Calu3 (cell line): ENCODE measurements at places on chromosomes 16 and 17. TPM values are rescaled to one million over a fixed set of nuclear protein-coding genes. Genes with fewer than 3 reads are reported as not detected.

DNA sequence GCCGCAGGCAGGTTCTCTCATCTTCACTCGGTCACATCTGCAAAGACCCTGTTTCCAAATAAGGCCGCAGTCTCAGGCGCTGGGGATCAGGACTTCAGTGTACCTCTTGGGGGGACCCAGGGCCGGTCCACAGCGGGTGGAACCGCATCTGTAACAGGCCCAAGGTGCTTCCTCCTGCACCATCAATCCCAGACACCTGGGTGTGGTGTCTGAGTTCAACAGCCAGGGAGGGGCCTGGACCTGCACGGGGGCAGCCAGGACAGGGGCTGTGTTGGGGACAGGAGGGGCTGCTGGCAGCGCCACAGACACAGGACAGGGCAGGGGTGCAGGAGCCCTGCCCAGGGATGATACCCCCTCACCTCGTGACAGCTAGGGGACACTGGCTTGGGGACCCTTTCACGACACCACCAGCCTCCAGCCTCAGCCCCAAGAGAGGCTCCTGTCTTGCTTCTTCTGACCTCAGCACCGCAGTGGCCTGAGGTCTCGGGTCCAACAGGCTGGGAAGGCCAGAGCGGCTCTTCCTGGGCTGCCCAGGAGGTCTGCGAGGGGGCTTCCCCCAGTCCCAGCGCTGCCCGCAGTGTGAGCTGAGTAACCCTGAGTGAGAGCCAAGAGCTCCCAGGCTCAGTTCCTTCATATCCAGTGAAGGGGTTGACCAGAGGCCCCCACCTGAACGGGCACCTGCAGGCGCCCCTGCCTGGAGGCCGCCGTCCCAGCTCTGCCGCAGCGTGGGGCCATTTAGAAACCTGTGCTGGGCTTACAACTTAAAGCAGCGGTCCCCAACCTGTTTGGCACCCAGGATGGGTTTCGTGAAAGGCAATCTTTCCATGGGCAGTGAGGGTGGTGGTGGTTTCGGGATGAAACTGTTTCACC lies 30.7 kb upstream of the BAHCC1 start:
- peak overlapping the region; percentile 67 for H3K4me3 ChIP-seq
- H3K27me3 ChIP-seq: peaks cover 64% of the 10 kb centered on the region
- peaks cover 15% of the 10 kb centered on the region for H3K36me3 ChIP-seq
- H3K27ac ChIP-seq: no peak overlapping the region

DNA sequence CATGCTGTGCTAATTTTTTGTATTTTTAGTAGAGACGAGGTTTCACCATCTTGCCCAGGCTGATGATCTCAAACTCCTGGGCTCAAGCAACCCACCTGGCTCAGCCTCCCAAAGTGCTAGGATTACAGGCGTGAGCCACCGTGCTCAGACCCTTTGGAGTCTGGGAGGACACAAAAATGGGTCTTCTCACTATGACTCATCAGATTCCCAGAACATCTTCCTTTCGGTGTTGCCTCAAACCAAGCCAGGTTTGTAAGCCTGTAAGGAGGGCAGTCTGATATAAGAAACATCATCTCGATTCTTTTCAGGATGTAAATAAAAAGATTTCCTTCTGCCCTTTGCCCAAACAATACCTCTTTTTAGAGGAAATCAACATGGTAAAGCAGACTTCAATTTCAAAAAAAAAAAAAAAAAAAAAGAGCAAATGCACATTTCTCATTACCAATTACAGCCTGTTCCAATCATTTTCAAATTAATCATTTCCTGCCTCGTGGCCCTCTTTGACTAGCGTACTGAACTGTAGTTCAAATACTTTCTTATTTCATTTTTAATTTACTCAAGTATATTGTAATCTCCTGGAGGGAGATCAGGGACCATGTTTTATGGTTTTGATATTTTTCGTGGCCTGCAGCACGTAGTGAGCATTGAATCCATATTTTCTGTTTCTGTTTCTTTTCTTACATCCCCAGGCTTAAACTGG lies 409.6 kb downstream of the GRIN2A start:
- H3K27ac ChIP-seq: no peak overlapping the region
- H3K36me3 ChIP-seq: no peaks in the 10 kb centered on the region
- no peak overlapping the region for H3K4me3 ChIP-seq
- no peaks in the 10 kb centered on the region for H3K27me3 ChIP-seq
- DNase-seq: no peak
- no peaks in the 10 kb centered on the region for H3K4me1 ChIP-seq

Gene STAT5B
- 45.4 and 45.8 TPM in 2 replicates for total RNA-seq

Gene ABCC6
- 3.7 and 5.8 TPM in 2 replicates for total RNA-seq

- DNase-seq: no peak
- no peak overlapping the region for H3K27ac ChIP-seq
- no peaks in the 10 kb centered on the region for H3K27me3 ChIP-seq
These were observed 111.9 kb upstream of the TNRC6C start for GRCh38 chr17:77846531-77847085.

DNA sequence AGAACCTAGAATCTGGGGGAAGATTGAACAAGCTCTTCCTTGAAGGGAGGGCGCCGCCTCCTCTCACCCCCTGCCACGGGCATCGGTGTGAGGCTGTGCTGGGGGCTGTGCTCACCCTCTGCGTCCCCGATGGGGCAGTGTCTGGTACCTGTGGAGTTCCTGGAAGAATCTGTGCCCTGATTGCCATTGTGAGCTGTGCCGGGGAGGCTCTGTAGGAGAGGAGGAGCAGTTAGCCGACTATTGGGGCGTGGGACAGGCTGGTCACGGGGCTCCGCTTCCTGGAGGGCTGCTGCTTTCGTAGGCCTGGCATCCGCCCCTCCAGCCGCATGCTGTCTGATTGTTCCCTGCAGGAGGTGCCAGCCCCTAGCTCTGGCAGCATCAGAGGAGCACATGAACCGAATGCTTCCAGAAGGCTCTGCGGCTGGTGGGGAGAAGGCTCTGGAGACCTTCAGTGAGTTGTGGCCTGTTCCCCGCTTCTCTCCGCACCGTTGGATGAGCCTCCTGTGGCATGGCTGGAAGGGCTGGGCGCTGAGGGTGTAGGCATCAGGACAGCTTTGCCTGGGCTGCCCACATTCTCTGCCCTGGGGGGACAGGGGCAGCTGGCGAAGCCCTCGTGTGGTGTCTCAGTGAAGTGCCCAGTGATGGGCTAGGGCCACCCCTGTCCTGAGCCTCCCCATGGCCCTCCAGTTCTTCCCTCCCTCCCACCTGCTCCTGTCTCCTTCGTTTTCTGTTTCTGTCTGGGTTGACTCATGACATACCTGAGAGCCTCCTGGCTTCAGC lies 86.9 kb downstream of the SEC14L1 start:
- H3K27me3 ChIP-seq: no peaks in the 10 kb centered on the region
- H3K4me3 ChIP-seq: no peak overlapping the region
- no peak overlapping the region for H3K27ac ChIP-seq
- no peak for DNase-seq
- no peaks in the 10 kb centered on the region for H3K36me3 ChIP-seq
- H3K4me1 ChIP-seq: no peaks in the 10 kb centered on the region

Gene ITGAX
- total RNA-seq: 1.6 and 3.9 TPM in 2 replicates

DNA sequence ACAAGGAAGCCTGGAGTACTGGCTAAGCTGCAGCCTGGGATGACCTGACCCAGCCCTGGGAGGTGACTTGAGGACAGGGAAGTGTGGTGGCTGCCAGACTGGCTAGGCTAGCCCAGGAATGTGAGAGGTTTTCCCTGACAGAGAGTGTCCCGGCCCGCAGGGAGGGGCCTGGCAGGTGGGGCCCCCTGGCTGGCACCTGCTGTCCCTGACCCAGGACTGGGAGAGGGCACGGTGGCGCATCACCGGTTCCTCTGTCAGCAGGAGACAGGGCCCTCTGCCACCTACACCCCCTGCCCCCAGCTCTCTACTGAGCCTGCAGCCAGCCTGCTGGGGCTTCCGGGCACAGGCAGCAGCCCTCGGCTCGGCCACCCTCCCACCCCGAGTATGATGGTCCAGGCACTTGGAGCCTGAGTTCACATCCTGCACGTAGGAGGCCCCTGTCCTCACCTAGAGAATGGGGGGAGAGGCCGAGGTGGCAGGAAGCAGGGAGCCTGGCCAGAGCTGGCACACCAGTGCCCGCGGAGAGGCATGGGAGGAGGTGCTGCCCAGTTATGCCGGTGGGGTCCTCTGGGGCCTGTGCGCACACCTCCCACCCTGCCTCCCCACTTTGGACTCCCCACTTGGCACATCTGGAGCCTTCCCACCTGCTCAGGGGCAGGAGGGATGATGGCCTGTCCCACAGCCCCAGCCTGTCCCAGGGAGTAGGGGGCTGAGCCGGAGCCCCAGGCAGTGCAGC lies 528 bp downstream of the PRSS27 start:
- peaks cover 28% of the 10 kb centered on the region for H3K36me3 ChIP-seq
- DNase-seq: peak; percentile 80
- peak overlapping the region; percentile 69 for H3K4me3 ChIP-seq
- H3K27me3 ChIP-seq: peaks cover 36% of the 10 kb centered on the region
- H3K4me1 ChIP-seq: peaks cover 26% of the 10 kb centered on the region
- no peak overlapping the region for H3K27ac ChIP-seq

DNA sequence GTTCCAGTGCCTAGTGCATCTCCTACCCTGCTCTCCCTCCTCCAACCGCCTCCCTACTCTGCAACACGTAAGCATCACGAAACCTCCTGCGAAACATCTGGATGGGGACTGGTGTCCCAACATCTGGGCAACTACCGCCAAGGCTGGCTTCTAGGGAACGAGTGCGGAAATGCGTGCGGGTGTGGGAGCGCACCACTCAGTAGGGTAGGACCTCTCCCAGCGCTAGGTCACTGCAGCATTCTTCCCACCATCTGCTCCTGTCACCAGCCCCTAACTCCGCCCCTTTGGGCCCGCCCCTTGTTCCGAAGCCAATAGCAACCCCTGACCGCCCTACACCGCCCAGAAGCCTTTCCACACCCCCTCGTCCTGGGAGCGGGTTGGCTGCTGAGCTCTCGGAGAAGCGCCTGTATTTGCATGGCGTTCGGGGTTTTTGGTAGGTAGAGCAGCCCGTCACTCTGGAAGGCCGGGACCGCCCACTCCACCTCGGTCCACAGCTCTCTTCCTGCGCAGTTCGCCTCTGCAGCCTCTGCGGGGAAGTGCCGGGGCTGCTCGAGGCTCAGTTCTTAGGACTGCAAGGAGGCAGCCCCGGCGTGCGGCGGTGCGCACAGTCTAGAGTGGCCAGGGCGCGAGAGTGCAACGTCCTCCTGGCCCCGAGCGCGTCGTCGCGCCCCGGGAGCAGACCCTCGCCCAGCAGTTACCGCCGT lies at the start of gene HS3ST3B1:
Gene HS3ST3B1, plus strand, starts transcription at position 507 of the 704 bp plus-strand sequence. CDS start 438 bp downstream, outside the sequence.
- DNase-seq: peak; percentile 97
- H3K27ac ChIP-seq: no peak within 1 kb of the TSS
- H3K36me3 ChIP-seq: peaks cover 14% of the 10 kb centered on the region
- peaks cover 66% of the 10 kb centered on the region for H3K27me3 ChIP-seq
- H3K4me3 ChIP-seq: peak within 1 kb of the TSS; percentile 66

GRCh38 chr16:75460446-75460845 lies 4.0 kb downstream of the TMEM170A start:
- H3K36me3 ChIP-seq: peaks cover 36% of the 10 kb centered on the region
- H3K27ac ChIP-seq: peak overlapping the region; percentile 39
- no peak for DNase-seq
- no peaks in the 10 kb centered on the region for H3K27me3 ChIP-seq
- H3K4me1 ChIP-seq: peaks cover 52% of the 10 kb centered on the region

Gene FAM83G
- 21.2 and 21.5 TPM in 2 replicates for total RNA-seq

Gene GPRC5B
- total RNA-seq: 276 and 294 TPM in 2 replicates

- H3K4me3 ChIP-seq: peak overlapping the region; percentile 98
- H3K36me3 ChIP-seq: peaks cover 71% of the 10 kb centered on the region
- no peak for DNase-seq
- peaks cover 57% of the 10 kb centered on the region for H3K4me1 ChIP-seq
- no peak overlapping the region for H3K27ac ChIP-seq
These were observed 3.3 kb downstream of the COTL1 start for GRCh38 chr16:84614623-84614967.

DNA sequence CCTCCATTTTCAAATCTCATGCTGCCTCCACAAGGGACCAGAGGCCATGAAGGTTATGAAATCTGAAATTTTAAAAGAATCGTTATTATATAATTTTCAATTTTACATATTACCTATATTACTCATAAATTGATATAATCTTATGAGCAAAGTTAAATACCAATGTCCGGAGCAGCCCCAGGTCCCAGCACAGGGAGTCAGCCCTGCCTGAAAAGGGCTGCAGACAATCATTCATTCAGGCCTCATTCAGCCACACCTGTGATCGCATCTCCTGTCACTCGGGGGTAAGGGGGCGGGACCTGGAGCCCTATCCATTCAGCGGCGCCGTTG lies 172.5 kb downstream of the AHSP start:
- peaks cover 25% of the 10 kb centered on the region for H3K36me3 ChIP-seq
- H3K27me3 ChIP-seq: no peaks in the 10 kb centered on the region
- no peak overlapping the region for H3K27ac ChIP-seq
- DNase-seq: no peak
- H3K4me3 ChIP-seq: peak overlapping the region; percentile 82

DNA sequence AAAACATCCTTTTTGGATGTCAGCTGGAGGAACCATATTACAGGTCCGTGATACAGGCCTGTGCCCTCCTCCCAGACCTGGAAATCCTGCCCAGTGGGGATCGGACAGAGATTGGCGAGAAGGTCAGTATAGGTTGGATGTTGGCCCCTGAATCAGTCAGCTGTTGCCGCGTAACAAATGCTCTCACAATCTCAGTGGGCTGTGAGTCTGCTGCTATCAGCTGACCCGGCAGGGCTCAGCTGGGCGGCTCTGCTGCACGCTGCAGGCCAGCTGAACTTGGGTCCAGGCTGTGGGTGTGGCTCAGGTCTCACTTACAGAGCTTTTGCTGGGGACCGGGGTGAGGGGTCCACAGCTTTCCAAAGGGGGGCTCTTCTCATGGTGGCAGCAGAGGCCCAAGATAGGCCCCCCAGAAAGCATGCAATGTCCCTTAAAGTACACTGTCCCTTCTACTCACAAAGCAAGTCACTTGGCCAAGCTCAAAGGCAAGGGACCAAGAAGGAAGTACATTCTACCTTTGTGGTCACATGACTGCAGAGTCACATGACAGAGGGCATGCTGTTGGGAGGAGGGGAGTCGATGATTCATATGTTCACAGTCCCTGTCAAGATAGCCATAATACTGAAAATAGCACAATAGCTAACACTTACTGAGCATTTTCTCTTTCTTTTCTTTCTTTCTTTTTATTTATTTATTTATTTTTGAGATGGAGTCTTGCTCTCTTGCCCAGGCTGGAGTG lies 134.2 kb downstream of the ABCC1 start:
- DNase-seq: peak; percentile 50
- no peaks in the 10 kb centered on the region for H3K4me1 ChIP-seq
- H3K27me3 ChIP-seq: no peaks in the 10 kb centered on the region
- no peak overlapping the region for H3K4me3 ChIP-seq
- H3K36me3 ChIP-seq: peaks cover 47% of the 10 kb centered on the region
- no peak overlapping the region for H3K27ac ChIP-seq

GRCh38 chr17:65688307-65688706 lies 126.9 kb upstream of the AXIN2 start:
- peaks cover 17% of the 10 kb centered on the region for H3K27me3 ChIP-seq
- H3K4me3 ChIP-seq: no peak overlapping the region
- H3K4me1 ChIP-seq: no peaks in the 10 kb centered on the region

GRCh38 chr17:58913552-58913951 lies 157.9 kb downstream of the PPM1E start:
- no peak overlapping the region for H3K4me3 ChIP-seq
- no peaks in the 10 kb centered on the region for H3K4me1 ChIP-seq
- no peak overlapping the region for H3K27ac ChIP-seq

GRCh38 chr16:396199-396598 lies 800 bp upstream of the NME4 start:
- H3K36me3 ChIP-seq: peaks cover 52% of the 10 kb centered on the region
- no peaks in the 10 kb centered on the region for H3K27me3 ChIP-seq
- no peak for DNase-seq
- H3K27ac ChIP-seq: peak overlapping the region; percentile 74
- H3K4me3 ChIP-seq: peak overlapping the region; percentile 63
- peaks cover 9% of the 10 kb centered on the region for H3K4me1 ChIP-seq

- peaks cover 11% of the 10 kb centered on the region for H3K36me3 ChIP-seq
- H3K27ac ChIP-seq: no peak overlapping the region
- H3K27me3 ChIP-seq: no peaks in the 10 kb centered on the region
- DNase-seq: no peak
These were observed 6.0 kb upstream of the MRPL38 start for GRCh38 chr17:75910699-75911098.

Gene EIF1
- total RNA-seq: 807 and 937 TPM in 2 replicates
